Adipocyte (in vitro differentiated cells): ENCODE measurements at places on chromosomes 7 and 10.
A peak's percentile ranks its signal among the peaks of the same experiment; 100 is the strongest.

DNA sequence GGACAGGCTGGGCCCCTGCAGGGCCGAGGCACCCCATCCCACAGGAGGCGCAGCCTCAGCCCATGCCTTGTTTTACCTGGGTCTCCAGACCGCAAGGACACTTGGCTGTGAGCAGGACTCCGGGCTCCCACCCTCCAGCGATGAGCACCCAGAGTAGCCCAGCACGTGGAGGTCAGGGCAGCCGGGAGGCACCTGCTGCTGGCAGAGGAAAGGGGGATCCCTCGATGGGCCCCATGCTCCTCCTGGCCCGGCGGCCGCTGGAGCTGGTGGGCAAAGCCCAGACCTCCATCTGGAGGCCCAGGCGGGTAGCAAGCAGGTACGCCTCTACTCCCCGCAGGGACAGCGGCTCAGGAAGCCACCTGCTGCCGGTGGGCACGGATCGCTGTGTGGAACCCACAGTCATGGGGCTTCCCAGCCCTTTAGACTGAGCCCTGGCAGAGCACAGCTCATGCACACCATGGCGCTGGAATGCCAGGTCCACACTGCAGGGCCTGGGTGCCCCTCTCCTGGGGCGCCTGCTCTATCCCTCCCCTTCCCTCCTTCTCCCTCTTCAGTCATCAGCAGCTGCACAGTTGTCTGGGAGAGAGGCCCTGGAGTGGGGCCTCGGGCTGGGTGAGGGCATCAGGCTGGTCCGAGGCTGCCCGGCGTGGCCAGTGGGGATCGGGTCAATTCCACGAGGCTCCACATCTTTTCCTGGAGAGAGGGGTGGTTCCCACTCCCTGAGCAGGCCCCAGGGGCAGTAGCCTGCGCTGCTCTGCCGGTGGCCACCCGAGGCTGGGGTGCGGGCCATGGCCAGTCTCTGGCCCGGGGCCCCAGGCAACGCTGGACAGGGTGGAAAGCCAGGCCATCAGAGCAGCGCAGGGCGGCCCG is 65.7 kb downstream of the PWWP2B start:
- DNase-seq: no peak

DNA sequence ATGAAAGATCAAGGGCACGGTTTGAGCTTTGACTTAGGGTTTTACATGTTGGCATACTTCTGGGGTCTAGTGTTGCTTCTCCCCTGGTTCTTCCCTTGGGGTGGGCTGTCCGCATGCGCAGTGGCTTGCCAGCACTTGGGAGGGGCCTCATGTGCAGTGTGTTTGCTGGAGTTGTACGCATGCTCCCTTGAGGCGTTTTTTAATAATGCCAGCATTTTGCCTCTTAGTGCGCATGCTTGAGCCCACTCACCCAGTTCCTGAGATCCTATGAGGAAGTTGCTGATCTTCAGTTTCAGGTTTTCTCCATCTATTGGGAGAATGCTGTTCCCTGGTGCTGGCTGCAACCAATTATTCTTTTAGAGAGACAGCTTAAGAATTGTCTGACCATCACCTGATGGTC is 113.4 kb upstream of the GPR141 start:
- DNase-seq: no peak

- DNase-seq: no peak
These were observed 12.3 kb upstream of the ACSM6 start for GRCh38 chr10:95181726-95182125.

GRCh38 chr7:5309146-5309545 is 26.4 kb downstream of the SLC29A4 start:
- DNase-seq: no peak

GRCh38 chr7:107332488-107333269 is 137.2 kb upstream of the GPR22 start:
- DNase-seq: no peak

DNA sequence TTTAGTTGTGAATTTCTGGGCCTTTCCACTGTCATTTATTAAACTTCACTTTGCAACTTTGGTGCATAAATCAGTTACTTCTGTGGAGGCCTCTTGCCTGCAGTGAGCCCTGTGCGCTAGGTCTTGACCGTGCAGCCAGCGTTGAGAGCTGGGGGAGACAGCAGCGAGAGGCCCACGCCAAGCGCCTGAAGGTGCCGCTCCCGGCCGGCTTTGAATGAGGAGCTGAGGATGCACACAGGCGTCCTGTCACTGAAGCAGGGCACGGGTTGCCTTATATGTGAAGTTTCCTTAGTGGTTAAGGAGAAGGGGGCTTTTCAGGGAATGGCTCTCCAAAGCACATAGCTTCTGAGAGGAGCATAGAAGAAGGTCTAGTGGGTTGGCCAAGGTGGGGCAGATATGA is 70.9 kb upstream of the CCNY start:
- DNase-seq: no peak

- peak; percentile 70 for DNase-seq
These were observed 121.6 kb downstream of the EGFR start for GRCh38 chr7:55140221-55140940.
